Stimulated activated CD4-positive, alpha-beta T cell treated with anti-CD3 and anti-CD28 coated beads, Interleukin-4, amount 100 ng/mL, for 1 hour (primary cell): ENCODE measurements at places on chromosomes 6 and 20.
A peak's percentile ranks its signal among the peaks of the same experiment; 100 is the strongest.

GRCh38 chr20:35991142-35991771 lies 22.9 kb downstream of the CNBD2 start:
- peak; percentile 4 for DNase-seq

- DNase-seq, result no peak
These were observed 34.6 kb upstream of the SCUBE3 start for GRCh38 chr6:35178932-35179832.

GRCh38 chr6:149266659-149267058 lies 50.9 kb upstream of the TAB2 start:
- DNase-seq, result no peak

GRCh38 chr6:21949211-21949801 lies 347.5 kb downstream of the PRL start:
- DNase-seq, result no peak

DNA sequence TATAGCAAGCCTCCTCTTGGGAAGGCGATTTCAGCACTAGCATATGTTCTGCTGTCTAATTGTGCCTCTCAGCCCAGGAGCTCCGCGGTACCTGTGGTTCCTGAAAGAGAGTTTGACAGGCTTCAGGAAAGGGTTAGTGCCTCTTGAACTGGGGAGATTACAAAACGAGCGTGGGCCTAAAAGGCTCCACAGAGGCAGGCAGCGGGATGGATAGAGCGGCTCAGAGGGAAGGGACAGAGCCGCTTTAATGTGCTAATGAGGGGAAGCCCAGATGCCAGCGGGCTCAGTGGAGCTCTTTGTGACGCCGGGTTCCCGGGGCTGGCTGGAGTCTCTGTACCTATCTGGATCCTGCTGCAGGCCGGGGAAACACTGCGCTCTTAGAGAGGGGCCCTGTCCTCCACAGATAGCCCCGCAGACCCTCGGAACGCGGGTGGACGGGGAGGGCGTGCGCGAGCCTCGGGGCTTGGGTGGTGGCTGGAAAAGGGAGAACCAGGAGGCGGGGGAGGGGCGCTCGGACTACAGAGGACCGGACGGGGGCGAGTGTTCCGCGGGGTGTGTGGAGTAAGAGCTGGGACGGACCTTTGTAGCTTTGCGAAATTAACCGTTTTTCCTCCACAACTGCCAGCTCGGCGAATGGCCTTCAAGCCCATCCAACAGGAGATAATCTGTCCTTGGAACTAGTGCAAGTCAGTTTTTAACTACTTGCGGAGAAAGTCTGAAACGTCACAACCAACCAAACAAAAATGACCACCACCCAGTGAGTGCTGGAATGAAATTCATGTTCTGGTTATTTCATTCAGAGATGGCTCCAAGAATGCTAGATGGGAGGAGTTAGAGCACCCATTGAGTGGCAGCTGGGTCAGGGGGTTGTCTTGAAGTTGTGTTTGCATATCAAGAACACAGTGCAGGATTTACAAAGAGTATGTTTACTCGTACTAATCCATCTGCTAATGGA lies 13.0 kb downstream of the SLC35F1 start:
- no peak for DNase-seq

DNA sequence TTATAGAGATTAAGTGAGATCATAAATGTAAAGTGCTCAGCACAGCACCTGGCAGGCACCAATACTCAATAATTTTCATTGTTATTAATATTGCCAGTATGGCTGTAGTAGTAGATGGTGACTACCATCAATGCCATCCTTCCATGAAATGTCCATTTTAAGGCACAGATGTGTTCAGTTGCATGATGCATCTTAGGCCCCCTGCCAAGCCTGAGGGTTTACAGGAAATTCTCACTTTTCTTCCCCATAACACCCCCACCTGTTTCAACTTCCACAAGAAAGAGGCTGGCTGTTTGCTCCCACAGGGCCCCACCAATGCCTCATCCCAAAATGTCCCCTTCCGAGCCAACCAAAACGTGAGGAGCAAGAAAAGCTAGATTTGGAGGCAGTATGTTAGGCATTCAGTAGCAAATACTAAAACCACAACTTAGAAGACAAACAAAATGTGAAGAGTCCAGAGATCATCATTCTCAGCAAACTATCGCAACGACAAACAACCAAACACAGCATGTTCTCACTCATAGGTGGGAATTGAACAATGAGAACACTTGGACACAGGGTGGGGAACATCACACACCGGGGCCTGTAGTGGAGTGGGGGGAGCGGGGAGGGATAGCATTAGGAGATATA lies 110.6 kb upstream of the NHSL1 start:
- DNase-seq, result no peak

GRCh38 chr6:39931607-39932006 lies 2.7 kb downstream of the MOCS1 start:
- no peak for DNase-seq

GRCh38 chr20:50356962-50357782 lies 153.0 kb upstream of the PTPN1 start:
- no peak for DNase-seq

DNA sequence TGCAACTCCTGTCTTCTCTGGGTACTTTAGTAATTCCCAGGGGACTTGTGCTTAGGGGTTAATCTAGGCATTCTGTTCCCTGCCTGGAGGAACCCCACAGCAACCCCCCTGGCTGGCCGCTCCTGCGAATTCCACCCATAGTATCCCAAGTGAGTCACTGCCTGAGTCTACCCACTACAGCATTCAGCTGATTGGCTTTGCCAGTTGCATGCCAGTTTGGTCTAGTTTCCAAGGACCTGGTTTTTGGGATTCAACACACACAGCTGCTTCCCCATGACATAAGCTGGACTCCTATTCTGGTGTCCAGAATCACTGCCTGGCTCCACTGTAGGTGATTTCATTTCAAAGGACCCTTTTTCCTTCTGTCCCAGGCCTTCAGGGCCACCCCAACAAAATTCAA lies 40.3 kb downstream of the PLCG1 start:
- DNase-seq, result no peak

- no peak for DNase-seq
These were observed 50.8 kb upstream of the SPTLC3 start for GRCh38 chr20:12957968-12958367.

DNA sequence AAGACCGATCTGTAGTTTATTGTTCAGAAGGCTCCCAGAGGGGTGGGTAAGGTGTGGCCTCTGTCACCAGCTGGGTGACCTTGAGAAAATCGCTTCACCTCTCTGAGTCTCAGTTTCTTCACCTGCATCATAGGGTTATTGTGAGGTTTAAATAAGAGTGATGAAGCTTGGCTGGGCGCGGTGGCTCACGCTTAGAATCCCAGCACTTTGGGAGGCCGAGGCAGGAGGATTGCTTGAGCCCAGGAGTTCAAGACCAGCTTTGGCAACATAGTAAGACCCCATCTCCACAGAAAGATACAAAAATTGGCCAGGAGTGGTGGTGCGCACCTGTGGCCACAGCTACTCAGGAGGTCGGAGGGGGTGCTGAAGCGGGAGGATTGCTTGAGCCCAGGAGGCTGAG lies 36.0 kb downstream of the VSTM2L start:
- no peak for DNase-seq

DNA sequence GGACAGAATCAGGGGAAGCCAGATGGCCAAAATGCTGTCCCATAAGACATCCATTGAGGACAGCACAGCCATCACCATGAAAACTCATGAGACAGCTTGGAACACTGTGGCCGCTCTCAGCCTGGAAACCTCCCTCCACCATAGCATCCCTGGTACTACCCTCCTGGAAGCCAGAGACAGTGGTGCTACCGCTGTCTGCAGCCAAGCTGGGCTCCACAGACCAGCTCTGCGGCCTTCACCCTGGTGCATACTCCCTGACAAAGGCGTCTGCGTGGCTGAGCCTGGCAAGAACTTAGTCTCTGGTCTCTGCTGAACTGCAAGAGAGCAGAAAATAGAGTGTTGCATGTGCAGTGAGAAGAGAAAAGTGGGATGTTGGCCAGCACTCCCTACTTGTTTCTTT lies 558.0 kb downstream of the C6orf118 start:
- no peak for DNase-seq

- no peak for DNase-seq
These were observed 104.2 kb upstream of the THEMIS start for GRCh38 chr6:128005009-128005408.

DNA sequence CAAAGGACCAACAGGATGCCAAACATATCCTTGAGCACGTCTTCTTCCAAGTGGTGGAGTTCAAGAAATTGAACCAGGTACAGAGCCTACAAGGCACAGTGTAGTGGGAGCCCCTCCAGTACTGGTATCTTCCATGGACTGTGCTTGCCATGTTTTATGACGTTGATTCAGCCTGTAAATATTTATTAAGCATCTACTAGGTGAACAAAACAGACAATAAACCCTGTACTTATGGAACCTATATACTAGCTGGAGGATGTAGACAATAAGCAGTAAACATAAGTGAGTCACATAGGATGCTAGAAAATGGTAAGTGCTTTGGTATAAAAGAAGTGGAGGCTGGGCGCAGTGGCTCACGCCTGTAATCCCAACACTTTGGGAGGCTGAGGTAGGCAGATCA lies 24.4 kb upstream of the MYBL2 start:
- no peak for DNase-seq

DNA sequence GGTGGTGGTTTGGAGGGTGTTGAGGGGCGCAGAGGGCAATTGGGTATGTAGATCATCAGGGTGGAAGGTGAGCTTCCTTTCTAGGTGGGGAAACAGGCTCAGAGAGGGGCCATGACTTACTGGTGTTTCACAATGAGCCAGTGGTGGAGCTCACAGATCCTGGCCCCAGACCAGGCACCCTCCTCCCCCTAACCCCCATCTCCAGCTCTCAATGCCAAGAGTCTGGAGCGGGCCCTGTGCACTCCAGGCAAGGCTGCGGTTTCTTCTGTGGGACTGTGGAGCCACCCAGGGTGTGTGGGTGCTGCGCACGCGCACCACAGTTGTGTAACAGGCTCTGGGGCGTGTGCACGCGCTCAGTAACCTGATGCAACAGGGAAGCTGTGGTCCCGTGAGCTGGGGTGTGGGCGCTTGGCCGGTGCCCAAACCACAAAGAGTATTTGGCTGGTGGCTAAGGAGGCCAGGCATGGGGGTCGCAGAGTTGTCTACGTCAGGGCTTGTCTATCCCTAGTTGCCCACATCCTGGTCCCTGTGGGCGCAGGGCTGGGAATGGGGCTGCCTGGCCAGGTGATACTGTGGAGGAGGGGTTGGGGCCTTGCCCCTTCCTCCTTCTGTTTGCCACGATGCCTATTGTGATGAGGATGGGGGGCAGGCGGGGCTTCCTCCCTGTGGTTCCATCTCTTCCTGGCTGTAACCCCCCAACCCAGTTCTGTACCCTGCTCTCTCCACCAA lies 37.5 kb upstream of the MRPS18A start:
- peak; percentile 79 for DNase-seq

DNA sequence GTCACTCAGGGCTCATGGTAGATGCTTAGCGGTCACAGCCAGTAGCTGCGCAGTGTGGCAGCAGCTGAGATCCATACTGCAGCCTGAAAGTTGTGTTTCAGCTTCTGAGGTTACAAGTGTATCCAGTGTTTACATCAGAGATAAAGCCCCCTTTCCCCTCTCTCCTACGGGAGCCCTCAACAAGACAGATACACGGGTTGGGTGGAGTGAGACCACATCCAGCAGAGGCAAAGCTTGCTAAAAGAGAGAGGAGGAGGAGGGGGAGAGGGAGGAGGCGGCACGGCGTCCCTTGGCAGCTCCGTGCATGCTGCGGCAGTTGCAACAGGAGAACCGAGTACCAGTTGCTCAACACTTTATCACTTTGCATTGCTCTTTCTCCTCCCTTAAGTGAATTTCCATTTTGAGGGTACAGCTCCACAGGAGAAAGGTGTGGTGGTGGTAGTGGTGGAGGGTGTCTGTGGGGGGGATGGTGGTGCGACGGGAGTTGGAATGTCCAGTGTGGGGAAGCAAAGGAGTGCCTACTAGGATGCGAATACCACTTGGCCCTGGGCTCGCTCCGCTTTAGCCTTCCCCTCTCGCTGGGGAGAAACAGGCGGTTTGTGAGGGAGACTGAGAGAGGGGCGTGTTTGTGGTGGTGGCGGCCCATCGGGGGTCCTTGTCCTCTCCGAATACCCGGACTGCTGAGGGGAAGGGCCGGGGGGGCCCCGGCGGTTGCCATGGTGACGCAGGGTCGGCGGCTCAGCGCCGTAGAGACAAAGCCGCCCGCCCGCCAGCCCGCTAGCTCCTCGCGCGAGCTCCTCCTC lies 405 bp upstream of the RNF182 start:
- DNase-seq, result no peak

DNA sequence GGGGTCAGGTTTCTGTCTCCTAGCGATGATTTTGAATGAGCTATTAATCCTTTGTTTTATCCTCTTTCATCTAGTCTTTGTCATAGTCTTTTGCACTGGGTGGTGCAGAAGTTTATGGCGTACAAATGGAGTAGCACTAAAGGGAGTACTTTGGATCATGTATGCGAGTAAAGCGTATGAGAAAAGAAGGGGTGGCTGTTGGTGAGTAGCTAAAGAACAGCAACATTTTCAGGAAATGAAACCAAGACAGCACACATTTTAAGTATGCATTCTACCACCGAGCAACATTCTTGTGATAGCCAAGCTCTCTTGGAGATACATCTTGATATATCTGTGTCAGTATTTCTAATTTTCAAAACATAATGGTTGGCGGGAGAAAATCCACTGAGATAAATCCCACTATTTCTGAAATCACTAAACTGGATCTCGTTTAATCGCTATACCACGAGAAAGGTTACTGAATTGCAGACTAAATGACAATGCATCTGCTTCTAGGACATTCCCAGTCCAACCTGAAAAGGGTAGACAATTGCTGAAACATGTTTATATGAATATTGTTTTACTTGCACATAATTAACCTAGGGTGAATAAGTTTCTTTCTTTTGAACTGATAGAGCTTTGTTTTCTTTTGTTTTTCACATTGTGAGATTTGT lies 196.1 kb downstream of the TRIM27 start:
- DNase-seq, result no peak

DNA sequence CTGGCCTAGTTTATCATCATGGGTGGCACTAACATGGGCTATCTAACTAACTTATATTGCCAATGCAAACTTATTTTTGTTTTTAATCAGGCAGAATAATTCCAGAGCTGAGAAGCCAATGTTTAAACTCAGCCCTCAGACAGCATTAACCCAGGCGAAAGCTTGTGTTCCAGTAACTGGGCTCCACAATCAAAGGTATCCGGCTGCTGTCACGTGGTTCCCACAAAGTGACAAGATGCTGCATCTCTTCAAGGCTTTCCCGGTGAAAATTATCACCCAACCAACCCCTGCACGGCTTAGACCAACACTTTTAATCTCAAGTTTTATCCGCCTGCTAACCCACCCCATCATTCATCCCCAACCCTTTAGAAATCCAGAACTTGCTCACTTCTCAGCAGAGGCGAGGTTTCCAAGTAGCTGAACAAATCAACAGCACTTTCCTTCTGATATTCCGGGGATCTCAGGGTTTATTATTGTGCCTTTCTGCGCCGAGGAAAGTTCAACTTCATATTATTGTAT lies 885 bp downstream of the MTCL3 start:
- no peak for DNase-seq
